ENCODE measurements at places on chromosomes 5 and 9.

DNA sequence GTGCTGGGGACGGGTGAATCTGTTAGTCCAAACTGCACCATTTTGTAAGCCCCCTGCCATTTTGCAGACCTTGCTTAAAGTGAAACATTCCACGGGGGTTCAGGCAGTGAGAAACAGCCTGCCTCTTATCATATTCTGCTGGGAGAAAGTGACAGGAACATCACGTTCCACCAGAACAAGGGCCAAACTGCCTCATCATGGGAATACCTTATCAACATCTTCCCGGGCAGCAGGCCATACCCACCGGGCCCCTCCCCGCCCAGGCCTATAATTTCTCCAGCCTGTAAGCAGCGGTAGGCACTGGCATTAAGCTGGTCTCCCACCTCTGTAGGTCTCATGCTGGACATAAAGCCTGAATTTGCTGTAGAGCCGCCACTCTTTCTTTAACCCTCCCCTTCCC, 1.5 kb upstream of the CFAP77 start:
- DNase-seq: no peak

DNA sequence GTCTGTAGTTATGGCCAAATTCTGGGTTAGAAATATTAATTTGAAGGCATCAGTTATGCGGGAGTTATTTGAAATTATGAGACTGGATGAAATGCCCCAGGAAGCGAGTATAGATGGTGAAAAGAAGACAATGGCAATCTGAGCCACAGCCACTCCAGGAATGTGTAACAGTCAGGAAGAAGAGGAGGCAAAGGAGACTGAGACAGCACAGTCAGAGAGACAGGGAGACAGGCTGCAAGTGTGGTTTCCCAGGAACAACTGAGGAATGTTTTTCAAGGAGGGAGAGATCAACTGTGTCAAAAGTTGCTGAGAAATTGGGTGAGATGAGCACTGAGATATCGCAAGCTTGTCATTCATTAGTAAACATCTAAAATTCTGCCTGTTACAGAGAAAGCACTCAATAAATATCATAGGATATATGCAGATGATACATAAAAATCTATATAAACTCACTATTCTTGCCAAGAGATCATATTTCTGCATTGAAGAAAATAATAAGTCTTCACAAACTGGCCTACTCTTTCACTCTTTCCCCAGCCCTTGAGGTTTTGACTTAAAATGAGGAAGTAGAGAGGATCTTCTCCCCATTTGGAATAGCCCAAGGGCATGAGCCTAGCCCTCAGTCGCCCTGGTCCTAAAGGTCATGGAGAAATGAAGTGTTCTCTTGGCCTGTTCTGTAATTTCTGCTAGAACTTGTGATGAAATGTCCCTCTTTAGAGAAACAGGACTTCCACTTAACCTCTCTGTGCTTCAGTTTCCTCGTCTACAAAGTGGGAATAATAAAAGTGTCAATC, 48.5 kb upstream of the RLN1 start:
- no peak for DNase-seq

- DNase-seq: no peak
Measured at GRCh38 chr5:139835656-139836055, 40.0 kb downstream of the PSD2 start.

- no peak for DNase-seq
Measured at GRCh38 chr9:5582835-5583195, 46.1 kb upstream of the RIC1 start.

DNA sequence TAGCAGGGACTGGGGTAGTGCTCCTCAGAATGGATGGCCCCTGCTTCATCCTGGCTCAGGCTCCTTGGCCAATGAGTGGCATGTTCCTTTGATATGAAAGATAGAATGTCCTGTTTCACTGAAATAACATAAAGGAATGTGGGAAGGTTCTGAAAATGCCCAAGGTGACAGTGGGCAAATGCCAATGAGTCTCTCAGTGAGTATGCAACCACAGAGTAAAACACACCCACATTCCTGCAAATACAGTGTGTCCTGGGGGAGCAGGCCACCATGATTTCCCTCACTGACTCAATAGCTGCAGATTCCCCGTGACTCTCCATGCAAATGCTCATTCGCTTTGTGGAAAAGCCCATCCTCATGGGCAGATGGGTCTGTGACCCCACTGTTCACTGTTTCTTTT, 36.4 kb downstream of the ZNF366 start:
- DNase-seq: no peak

Measured in caudate nucleus (tissue), 63 donors.